HCEC 1CT (cell line): ENCODE measurements at places on chromosomes 4 and X.
A peak's percentile ranks its signal among the peaks of the same experiment; 100 is the strongest.

DNA sequence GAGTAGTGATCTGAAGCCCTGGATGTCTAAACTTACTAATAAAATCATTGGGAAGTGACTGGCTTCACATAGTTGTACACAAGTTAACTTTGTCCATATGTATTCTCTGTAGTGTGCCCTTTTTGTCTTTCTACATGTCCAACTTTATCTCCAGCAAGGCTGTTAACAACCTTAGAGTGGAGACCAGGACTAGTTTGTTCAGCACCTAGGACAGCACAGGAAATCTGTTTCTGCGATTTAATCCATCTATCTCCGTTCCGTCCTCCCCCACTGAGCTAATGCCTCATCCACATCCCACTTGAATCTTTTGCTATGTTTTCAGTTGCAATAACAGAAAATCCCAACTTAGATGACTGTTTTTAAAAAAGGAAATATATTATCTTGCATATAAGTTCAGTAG lies 3.4 kb upstream of the ARR3 start:
- DNase-seq: no peak

DNA sequence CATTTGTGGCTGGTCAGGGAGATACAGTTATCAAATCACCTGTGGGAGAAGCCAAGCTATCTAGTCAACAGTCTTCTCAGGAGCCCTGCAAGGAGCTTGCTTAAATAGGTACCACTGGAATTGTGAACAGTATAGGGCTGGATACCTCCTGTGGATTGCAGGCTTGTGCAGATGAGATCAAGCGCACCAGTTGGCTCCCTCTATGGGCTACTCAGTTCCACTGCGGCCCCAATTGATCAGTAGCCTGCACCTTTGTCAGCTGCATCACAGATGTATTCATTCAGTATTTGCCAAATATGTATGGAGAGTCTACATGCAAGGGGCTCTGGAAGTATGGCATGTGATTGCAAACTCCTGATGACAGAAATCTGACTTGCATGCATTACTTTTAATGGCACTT lies 28.6 kb downstream of the TEX13A start:
- DNase-seq: peak; percentile 26

- DNase-seq: no peak
Measured at GRCh38 chrX:108250654-108251579, 159.3 kb downstream of the ATG4A start.

DNA sequence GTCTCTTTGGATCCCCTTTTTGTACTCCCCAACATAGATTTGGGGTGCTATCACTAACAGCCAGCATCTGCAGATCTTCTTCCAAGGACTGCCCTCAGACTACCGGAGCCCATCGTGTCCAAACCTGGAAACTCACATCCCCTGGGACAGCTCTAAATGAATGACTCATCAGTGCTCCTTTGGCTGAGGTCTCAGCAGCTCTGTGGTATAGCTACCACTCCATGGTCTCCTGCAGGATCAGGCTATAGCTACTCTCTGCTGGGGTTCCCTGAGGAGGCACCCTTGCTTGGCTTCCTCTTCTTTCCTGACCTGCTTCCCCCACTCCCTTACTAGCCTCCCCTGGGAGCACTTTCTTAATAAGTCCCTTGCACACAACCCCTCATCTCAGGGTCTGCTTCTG lies 97.5 kb upstream of the PRPS2 start:
- no peak for DNase-seq
